NCI-H446 treated with DMSO at 0.1 percent for 48 hours (cell line): ENCODE measurements at places on chromosomes 13 and 19.

- DNase-seq = no peak
These were observed 235.5 kb downstream of the PCDH9 start for GRCh38 chr13:66994517-66995202.

DNA sequence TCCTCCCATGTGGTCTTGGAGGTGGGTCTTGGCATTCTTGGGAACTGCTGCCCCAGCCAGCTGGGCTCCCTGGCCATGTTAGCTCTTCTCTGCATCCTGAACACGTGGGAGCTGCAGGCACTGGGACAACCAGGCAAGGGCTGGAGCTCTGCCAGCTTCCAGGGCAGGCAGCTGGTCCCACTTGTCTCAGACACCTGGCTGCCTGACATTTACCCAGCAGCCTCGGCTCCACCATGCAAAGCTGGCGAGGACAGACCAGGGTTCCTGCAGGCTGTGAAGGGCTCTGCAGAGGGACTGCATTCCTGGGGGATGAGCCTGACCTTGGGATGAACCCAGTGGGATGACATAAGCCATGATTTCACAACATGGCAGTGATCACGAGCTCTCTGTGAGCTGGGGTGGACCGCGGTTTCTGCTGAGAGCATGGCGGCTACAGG is 99.0 kb upstream of the TSHZ3 start:
- DNase-seq = no peak

GRCh38 chr13:76527041-76527440 is 359.2 kb downstream of the KCTD12 start:
- DNase-seq = peak; percentile 27

DNA sequence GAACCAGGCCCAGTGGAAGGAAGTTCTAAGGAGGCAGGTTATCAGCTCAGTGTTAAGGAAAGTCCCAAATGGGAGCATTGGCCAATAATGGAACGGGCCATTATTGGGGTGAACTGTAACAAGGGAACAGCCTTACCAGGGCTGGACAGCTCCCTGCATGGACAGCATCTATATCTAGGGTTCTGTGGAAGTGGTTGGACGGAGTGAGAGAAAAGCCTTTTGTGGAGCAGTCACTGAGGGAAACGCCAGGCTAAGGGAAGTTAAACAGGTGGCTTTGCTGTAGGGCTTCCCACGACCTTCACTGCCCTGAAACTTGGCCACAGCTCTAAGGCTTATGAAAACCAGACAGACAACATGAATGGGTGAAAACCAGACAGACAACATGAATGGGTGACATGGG is 17.0 kb downstream of the POU2F2 start:
- DNase-seq = no peak

GRCh38 chr13:73228546-73228945 is 169.7 kb downstream of the KLF5 start:
- DNase-seq = no peak

- DNase-seq = no peak
These were observed 16.8 kb downstream of the KBTBD7 start for GRCh38 chr13:41177616-41178015.

DNA sequence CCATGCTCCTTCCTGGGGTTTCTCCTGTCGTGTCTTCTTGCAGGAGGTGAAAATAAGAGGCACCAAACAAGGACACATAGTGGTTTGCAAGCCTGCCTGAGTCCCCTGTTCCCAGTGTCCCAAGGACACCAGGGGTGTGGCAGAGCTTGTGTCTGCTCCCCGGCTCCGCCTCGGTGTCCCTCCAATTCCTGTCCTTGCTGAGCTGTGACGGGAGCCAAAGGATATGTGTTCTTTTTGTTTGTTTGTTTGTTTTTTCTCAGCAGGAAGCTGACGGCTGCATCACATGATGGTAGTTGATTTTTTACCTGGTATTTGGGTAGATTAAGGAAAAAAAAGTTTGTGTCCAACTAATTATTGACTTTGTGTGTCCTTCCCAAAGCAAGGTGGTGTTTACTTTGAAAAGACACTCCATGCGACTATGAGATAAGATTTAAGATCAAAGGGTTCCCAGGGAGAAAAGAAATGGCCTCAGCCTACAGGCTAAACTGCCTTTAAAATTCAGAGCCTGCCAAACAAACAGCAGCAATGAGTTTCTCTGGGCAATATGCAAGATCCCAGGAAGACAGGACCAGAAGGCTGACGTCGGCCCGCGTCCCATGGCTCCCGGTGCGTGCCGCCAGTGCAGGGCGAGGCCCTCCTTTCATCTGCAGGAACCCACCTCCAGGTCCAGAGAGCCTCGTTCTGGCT is 50.8 kb upstream of the XPO4 start:
- DNase-seq = no peak

- no peak for DNase-seq
These were observed 183.5 kb upstream of the UBL3 start for GRCh38 chr13:30033681-30034457.

DNA sequence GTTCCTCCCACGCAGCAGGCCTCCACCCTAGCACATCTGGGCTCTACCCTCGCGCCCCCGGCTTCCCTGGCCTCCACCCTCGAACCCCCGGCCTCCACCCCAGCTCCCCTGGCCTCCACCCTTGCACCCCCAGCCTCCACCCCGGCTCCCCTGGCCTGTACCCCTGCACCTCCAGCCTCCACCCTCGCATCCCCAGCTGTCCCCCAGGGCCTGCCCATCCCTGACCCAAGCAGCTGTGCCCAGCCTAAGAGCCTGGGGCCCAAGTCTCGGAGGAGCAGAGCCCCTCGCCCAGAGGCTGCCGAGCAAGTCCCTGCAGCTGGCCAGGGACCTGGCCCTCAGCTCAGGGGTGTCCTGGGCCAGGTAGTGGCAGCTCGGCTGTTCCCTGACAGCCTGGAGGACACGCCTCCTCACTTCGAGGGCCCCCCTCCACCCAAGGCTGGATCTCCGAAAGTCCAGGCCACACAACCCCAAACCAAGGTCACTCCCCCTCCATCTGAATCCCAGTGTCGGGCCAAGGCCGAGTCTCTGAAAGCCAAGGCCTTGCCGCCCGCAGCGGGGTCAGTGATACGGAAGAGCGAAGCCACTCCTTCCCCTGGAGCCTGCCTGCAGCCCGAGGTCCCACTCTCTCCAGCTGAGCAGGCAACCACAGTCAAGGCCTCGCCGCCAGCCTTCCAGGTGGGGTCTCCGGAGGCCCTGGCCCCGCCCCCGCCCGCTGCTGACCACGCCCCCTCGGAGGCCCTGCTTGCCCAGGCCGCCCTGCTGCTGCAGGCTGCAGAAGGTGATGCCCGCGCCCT is 7.9 kb upstream of the ARHGAP33 start:
- DNase-seq = no peak

- DNase-seq = no peak
These were observed 12.5 kb downstream of the SUPT20H start for GRCh38 chr13:37047032-37047431.

- no peak for DNase-seq
These were observed 8.4 kb downstream of the FAM124A start for GRCh38 chr13:51230477-51231105.

DNA sequence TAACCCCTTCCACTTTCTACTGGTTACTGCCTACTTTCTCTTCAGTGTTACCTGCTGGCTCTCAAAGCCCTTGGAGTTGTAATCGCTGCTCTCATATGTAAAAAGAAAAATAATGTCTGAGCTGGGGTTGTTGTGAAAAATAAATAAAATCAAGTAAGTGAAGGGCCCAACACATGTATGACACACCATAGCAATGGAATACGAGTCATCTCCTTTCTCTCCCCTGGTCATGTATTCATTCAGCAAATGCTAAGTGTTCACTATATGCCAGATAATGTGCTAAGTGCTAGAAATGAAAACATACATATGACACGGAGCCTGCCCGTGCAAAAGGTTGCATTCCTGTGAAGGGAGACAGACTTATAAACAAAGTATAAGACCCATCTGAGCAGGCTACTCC is 535.0 kb downstream of the RFC3 start:
- DNase-seq = no peak

- no peak for DNase-seq
These were observed 1.1 kb downstream of the CNOT3 start for GRCh38 chr19:54138489-54139256.

GRCh38 chr19:49844138-49845095 is 6.5 kb upstream of the PTOV1 start:
- DNase-seq = no peak

DNA sequence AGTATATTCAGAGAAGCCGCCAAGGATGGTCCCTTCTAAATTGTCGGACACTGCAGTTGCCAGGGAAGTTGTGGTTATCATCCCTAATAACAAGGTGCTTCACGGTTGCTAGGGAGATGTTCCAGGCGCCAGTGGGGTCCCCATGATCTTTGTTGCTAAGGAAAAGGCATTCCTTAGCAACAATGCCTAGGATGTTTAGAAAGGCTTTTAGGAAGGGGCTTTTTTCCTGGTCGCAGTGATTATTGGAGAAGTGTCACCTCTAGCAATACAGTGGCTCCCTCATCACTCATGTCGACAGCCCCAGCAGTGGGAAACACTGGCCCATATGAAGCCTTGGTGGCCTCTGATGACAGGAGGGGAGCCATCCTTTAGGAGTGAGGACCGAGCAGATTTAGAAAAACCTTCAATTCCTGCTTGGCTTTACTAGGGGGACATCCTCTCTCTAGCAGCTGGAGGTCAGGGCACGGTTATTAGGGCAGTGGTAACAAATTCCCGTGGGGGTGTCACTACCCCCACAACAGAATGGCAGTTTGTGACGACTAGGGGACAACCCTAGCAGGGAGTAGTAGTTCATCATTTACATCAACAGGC is 6.4 kb upstream of the TMC4 start:
- no peak for DNase-seq

DNA sequence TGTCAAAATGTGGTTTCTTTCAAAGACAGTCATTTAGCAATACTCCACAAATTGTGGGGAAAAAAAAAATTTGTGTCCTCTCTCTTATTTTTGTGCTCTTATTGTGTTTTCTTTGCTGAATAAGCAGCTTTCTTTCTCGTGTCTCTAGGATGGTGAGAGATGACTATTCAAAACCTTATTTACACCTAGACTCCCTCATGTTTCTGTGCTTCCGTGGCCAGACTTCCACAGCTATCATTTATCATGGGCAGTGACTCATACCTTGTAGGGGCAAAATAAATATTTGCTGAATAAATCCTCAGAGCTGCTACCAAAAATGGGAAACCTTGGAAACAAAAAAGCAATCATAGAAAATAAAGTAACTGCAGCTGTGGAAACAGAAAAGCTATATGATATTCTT is 204.9 kb upstream of the MIR17HG start:
- DNase-seq = peak; percentile 35

- DNase-seq = no peak
These were observed 241 bp downstream of the ODAD3 start for GRCh38 chr19:11434703-11435056.

- DNase-seq = peak; percentile 23
These were observed 27.6 kb upstream of the GTF2F2 start for GRCh38 chr13:45092663-45093062.
